GM19239 (cell line): ENCODE measurements at places on chromosomes 7 and 10.

- peak; percentile 12 for DNase-seq
These were observed 30.7 kb upstream of the EPC1 start for GRCh38 chr10:32377458-32378259.

DNA sequence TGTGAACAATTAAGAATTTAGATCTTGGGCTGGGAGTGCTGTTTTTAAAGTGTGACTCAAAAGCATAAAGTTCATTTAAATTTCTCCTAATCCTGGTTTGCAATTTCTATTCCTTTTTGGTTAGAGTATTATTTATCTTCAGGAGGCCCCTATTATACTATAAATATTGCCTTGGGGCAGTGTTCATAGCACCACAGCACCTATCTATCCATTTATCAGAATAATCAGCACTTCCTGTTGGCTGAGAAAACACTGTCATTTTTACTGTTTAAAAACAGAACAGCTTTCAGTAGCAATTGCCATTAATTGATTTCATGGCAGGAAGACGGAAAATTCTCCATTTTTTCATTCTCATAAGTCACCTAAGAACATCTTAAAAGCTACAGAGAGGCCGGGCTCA lies 111.4 kb downstream of the KIAA1217 start:
- no peak for DNase-seq

GRCh38 chr10:77533146-77533886 lies 104.3 kb downstream of the KCNMA1 start:
- DNase-seq: no peak

- DNase-seq: no peak
These were observed 8.2 kb downstream of the BMS1 start for GRCh38 chr10:42790835-42791234.

DNA sequence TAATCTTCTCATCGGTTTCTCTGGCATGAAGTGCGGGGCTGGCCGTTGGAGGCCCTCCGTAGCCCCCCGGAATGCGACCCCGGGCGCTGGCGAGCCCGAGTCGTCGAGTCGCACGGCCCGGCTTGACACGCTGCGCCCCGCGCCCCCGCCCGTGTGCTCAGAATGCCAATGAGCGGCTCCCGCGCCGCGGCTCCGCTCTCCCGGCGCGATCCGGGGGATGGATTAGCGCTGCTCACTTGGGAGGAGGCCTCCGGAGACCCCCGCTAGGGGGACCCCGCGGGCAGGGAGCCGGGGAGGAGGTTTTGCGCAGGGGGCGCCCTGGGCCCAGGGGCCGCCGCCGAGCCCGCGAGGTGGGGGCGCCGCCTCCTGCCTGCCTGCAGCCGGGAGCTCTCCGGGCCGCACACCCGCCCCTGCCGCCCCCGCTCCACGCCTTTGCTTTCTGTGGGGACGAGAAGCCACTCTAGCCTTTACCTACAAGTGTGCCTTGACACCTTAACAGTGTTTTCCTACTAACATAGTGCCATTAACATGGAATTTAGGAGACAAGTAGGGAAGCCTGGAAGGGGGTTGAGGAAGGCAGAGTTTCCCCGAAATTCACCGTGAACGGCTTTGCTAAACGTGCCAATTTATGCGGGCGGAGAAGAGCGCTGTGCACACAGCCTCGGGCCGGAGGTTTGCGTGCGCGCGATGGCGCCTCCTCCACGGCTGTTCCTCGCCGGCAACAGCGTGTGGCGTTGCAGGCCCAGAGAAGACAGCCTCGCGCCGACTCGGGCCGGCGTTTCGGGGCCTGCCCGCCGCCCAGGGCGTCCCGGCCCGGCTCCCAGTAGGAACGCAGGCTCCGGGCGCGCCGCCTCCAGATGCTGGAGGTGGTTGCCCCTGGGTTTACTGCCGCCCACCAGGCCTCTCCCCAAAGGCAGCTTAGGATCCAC lies 7.1 kb downstream of the SHH start:
- DNase-seq: peak; percentile 89

GRCh38 chr10:29811751-29812427 lies 177.1 kb upstream of the SVIL start:
- no peak for DNase-seq

DNA sequence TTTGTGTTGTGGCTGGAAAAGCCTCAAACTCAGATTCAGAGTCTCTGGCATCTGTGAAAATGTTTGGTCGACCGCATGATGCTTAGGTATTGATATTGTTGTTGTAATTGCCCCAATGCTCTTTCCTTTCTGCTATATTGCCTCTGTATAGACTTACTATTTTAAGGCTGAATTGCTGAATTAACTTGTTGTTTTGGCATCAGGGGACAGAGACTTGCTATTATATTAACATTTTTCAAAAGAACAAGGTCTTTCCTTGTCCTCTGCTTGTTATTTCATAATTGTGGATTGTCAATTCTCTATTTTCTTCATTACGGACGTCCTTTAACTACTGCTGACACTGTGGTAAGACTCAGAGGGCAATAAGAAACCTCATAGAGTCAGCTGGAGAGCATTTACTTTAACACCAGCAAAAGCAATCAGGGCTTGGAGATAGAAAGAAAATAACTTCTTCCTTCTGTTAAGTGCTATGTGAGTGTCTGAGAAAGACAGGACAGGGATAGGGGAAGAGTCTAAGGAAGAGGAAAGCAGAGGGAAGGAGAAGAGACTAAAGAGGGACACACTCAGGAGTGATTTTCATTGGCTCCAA lies 17.6 kb downstream of the CPED1 start:
- no peak for DNase-seq

- DNase-seq: no peak
These were observed 8.6 kb upstream of the ZMIZ2 start for GRCh38 chr7:44740055-44740454.

GRCh38 chr10:14926061-14926470 lies 27.8 kb downstream of the DCLRE1C start:
- DNase-seq: no peak

- DNase-seq: no peak
These were observed 191.1 kb upstream of the ADO start for GRCh38 chr10:62613424-62613823.

GRCh38 chr7:71682181-71682580 lies 550.2 kb downstream of the GALNT17 start:
- DNase-seq: no peak

DNA sequence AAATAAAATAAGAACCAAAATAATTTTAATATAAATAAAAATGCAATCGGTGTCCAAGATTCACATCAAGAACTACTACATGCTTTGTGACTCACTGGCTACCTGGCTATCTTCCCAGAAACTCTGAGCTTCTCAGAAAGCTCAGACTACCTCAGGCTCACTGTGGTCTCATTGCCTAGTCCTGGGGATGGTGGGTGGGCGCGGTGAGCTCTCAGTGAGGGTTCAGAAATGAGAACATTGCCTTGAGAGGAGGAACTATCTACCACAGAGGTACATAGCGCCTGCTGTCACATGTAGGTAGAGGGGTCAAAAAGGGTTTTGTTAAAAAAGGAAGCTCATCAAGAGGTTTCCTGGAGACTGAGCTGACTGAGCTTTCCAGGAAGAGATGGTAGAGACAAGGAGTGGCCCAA lies 108.0 kb downstream of the WDFY4 start:
- no peak for DNase-seq

- DNase-seq: no peak
These were observed 807 bp upstream of the MINPP1 start for GRCh38 chr10:87503886-87504285.

DNA sequence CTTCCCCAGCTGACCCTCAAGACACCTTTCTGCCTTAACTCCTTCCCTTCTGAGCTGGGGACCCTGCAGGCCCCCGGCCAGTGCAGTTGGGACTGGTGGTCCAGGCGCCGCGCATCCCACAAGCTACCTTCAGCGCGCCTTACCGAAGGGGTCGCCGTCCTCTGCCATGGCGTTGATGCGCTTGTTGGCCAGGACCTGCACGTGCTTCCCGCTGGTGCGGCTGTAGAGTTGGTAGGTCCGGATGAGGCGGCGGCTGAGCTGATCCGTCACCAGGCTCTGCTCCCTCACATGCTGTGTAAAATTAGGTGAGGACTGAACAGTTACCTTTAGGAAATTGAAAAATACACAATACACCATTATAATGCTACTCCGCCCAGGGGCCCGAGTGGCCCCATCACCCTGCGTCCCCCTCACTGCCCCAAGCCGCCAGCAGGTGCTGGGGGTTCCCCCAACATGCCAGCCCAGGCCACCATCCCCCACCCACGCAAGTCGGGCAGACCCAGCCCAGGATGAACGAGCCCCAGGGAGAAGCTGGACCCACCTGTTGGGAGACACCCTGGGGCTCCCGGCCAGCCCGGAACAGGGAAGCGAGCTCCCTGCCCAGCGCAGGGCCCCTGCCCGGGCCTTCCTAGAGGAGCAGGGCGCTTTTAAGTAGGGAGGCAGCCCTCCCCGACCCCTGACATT lies 1.2 kb downstream of the FGF8 start:
- DNase-seq: no peak

- DNase-seq: no peak
These were observed 253.8 kb upstream of the INHBA start for GRCh38 chr7:41956705-41957104.

- DNase-seq: no peak
These were observed 41.4 kb upstream of the GTF2I start for GRCh38 chr7:74615933-74616780.

- peak; percentile 2 for DNase-seq
These were observed 427.1 kb downstream of the GPAM start for GRCh38 chr10:111756217-111757061.

GRCh38 chr10:68560943-68561864 lies 1.1 kb downstream of the TET1 start:
- no peak for DNase-seq

- DNase-seq: no peak
These were observed 30.6 kb upstream of the RAPGEF5 start for GRCh38 chr7:22387583-22387982.

DNA sequence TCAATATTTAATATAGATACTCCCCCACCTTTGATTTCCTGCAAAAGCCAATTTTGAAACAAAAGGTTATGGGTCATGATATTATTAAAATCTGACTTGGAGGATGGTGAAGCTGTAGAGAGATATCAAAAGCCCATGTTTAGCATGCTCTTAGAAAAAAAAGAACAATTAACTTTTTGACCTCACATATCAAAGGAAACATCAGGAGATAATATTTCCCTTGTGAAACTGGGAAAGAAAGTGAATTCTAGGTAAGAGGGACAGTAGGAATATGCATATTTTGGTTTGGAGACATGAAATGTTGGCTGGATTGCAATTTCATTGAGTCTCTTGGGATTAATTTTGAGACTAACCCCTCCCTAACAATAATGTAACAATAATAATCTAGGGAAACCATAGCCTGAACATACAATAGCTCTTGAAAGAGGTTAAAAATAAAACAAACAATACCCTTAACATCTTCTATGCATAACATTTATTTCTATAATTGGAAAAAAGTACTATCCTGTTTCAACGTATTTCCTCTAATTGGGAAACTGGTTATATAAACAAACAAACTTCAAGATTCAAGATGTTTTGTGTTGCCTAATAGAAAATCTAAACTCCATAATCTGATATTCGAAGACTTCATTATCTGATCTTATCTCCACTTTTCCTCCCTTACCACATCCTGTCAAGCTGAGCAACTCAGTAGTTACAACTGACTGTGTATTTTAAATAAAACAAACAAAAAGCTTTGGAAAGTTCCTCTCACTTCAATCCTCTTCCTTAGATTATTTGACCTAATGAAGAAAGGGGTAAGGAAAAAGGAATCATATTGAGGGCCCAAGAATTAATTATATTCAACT lies 14.8 kb downstream of the TMEM26 start:
- DNase-seq: no peak

DNA sequence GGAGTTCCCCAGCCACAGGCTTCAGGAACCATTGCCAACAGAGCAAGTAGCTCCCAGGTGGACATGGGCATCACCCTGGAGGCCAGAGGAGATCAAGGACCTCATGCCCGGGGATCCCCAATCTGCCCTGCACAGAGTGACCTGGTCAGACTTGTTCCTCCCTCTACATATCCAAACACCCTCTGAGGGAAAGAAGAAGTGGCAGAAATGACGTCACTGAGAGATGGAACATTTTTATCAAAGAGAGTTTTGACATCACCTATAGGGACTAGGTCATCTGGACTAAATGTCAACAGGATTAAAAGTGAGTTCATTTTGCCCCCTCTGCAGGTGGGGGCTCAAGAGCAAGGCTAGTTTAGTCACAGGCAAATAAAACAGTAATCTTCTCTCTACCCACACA lies 273.7 kb downstream of the SKAP2 start:
- no peak for DNase-seq

GRCh38 chr10:52703451-52703850 lies 69.1 kb downstream of the MBL2 start:
- no peak for DNase-seq

- DNase-seq: no peak
These were observed 2.4 kb downstream of the RBM20 start for GRCh38 chr10:110646417-110647135.

DNA sequence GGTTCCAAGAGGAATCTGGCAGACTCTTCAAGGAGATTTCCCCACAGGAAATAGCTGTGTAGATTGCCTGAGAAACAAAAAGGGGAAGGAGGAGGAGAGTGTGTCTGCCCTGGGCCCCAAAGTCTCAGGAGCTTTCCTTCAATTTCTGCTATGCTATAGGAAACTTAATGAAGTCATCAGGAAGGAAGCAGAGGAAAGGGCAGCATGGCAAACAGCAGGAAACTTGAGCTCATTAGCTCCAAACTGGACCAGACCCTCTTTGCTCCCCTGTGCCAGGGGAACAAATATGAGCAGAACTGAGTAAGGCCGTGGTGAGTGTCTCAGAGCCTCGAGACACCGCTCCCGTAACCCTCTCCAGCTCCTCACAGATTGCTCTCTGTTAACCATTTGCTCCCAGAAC lies 4.8 kb upstream of the KCNIP2 start:
- no peak for DNase-seq

DNA sequence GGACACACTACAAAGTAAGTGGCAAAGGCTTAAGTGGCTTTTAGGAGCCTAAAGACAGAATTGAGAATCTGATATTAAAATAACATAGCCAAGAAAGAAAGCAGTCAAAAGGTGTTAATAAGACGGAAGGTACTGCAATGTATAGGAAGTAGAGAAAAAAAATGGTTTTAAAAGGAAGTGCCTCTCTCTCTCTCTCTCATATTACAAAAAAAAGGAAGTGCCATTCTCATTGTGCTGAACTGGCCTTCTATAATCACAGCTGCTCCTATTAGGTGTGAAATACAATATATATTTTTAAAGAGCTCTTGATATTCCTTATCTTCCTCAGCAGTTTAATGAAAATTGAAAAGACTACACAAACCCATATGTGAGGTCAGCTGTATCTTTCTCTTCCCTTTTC lies 199.4 kb upstream of the NPVF start:
- DNase-seq: no peak

DNA sequence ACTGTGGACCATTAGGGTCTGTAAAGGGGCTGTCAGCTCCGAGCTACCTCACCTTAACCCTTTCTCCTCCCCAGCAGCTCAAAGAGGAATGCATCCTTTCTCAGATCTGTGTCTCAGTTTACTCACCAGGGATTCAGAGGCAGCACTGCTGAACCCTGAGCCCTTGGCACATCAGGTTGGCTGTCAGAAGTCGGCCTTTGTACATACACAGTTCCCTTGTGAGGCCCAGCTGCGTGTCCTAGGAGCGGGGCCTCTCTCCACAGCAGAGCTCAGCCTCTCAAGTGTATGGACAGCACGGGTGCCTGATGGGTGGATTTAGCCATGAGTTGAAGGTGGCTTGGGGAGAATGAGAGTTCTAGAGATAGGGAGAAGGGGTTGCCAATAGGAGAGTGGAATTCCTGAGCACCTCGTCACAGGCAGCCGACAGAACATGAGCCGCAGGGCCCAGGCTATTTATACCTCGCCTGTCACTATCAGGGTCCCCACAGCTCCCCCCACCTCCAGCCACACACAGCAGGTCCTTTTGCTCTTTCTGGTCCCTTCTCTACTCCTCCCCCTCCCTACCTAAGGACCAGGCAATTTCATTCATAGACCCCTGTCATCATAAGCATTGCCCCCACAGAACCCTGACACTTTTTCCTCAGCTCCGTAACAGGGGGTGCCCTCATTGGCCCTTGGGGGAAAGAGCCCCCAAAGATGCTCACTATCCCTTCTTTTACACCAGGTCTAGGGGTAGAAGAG lies 2.1 kb upstream of the FLNC start:
- DNase-seq: no peak
